ENCODE measurements at places on chromosomes 1 and 21.

DNA sequence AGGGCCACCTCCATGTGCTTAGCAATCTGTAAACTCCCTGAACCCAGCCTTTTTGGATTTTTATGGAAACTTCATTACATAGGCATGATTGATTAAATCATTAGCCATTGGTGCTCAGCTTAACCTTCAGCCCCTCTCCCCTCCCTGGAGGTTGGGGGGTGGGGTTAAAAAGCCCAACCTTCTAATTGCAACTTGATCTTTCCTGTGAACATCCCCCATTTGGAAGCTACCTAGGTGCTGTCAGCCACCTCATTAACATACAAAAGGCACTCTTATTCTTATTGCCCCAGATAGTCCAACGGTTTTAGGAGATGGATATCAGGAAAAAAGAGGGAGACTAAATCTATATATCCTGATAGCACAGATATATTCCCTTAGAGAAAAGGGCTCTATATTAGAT lies 424.0 kb upstream of the BEND5 start:
- no peak for DNase-seq

DNA sequence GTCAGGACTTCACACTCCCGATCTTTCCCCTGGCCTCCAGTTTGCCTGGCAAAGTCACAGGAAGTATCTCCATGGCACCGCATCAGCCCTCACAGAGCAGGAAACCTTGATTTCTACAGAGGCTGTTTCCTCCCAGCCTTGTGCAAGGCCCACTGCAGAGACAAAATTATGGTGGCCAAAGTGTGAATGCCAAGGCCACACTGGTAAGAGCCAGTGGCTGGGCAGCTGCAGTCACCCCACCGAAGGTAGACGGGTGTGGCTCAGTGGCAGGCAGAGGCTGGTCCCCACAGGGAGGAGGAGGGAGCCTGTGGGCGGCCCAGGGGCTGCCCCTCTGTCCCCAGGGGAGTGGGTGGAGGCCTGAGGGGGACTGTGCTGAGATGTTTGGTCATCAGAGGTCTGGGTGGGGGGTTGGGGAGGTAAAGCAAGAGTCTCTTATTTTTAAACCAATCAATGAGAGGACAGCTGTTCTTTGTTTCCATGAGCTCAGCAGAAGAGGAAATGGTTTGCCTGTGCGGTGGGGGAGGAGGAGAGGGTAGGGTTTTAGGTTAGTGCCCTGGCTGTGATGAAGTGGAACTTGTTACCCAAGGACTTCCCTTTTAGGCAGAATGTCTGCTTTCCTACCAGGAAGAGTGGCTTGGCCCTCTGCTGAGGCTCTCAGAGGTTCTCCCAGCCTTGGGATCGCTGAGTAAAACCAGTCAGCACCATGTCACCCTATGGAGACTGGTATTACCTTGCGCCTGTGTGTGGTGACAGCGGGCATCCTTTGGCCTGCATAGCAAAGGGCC lies 18.0 kb upstream of the BTG2 start:
- DNase-seq, result no peak

DNA sequence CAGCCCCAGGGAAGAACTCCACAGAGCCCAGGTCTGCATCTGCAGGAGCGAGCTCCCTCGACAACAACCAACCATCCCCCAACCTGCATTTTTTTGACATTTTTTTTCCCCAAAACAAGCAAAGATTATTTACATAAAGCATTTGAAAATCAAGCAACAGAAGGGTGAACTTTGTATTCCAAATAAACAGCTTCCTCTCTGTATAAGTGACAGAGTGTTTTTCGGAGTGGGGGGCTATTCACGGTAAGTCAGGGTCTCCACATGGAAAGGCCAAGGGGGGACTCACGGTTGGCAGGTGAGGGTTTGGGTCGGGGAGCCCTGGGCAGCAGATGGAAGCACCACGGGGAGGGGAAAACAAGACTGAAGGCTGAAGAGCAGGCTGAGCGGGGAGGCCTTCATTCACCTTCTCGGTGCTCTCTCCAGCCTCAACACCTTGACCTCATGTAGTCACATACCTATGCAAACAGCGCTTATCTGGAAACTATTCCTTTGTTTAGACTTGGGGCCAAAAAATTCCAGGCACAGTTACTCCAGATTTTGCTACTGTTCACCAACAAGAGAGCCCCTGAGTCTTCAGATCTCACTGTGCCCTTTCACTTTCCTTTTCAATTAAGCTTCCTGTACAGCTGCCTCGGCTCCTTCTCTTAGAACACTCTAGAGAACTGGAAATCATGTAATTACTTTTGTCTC lies 27.6 kb downstream of the C2CD2 start:
- DNase-seq, result no peak

DNA sequence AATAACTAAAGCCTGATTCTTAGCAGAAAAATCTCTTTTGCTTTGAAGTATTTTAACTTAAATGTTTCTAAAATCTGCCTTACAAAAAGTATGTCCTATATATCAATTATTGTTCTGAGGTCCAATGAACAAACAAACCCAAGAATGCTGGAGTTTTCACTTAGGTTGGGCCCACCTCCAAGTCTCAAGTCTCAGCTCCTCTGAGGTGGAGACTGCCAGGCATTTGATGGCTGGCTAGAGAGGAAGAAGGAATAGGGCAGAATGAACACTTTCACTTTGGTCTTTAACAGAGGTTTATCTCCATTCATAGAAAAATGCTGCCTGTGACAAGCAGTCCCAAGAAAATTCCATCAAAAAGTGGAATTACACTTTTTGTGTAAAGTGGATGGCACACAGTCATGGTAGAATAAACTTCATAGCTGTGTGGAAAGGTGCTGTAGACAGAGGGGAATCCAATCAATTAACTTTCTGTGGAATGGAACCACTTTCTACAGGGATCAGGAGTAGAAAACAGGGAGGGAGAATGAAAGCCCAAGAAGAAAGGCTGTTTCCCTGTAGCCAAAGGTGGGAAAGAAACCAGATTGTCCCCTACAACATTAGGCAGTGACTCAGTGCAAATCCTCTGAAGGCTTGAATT lies 349.4 kb upstream of the RUNX1 start:
- DNase-seq, result no peak
